ENCODE measurements at places on chromosomes 16 and 17. TPM values are rescaled to one million over a fixed set of nuclear protein-coding genes. Genes with fewer than 3 reads are reported as not detected.

OGFOD3 gene
- 29.1 TPM for total RNA-seq

C16orf92 gene
- not detected for total RNA-seq

CNGB1 gene
- total RNA-seq: not detected

SLFN14 gene
- total RNA-seq: not detected

HOXB4 gene
- total RNA-seq: 1.4 TPM

CDIP1 gene
- 33.2 TPM for total RNA-seq

DNAH9 gene
- total RNA-seq: not detected

CHST6 gene
- total RNA-seq: not detected

AXIN2 gene
- total RNA-seq: 13.4 TPM

EPX gene
- not detected for total RNA-seq

DNA sequence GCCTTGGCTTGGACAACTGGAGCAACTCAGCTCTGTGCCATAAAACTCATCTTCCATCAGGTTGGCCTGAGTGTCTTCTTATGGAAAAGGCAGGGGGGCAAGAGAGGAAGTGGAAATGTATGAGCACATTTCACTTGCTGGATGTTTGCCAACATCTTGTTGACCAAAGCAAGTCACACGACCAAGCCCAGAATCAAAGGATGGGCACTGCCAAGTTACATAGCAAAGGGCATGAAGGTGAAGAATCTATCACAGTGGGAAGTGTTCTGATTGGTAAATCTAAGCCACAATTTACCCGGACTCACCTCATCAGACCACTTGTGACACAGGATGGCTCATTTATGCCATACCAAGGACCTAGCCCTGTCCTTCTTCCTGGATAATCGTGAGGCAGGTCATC, 310.5 kb upstream of the IRX5 start:
- DNase-seq: no peak

DNA sequence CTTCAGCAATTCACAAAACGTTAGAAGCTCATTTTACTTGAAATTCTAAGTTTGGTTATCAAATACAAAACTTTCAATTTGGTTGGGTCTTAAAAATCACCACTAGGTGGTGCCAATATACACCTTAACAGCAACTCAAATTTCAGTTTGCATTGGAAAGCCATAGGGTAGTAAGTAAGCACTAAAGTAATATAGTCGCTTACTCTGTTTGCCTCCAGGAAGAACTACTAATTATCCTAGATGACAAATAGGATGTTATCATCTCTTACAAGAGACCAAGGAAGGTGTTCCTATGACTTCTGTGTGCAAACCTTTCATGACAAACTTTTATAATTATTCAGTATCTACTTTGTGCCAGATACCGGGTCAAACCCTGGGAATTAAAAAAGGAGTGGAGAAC, 93.3 kb downstream of the MYO1D start:
- no peak for DNase-seq

DNA sequence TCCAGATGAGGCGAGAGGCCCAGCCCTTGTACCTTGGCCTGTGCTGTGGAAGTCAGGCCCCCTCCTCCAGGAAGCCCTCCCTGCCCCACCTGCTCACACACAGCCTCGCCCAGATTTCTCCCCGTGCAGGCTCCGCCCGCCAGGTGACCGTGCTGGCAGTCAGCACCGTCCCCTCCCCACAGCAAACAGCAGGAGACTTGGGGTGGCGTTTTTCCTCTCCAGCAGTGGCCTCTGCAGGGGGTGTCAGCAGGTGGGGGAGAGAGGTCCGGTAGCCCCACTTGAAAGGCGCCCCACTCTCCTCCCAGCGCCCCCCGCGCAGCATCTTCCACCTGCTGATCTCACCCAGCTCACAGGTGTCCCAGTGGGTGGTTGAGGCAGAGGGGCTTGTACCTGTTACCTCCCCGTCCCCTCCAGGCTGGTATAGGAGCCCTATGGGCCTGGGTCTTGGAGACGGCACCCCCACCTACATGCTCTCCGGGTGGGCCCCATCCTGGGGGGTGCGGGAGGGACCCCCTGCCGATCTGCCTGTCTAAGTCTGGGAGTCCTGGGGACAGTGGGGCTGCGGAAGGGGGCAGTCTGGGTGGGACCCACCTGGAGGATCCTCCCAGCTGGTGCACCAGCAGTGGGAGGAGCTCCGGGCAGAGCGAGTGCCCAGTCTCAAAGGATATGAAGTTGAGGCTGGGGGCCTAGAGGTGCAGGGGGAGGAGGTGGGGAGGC, 4.2 kb upstream of the C1QTNF8 start:
- DNase-seq: no peak

GRCh38 chr16:48385253-48386150, at the start of gene SIAH1:
TSS of gene SIAH1 (minus strand) at chr16:48385413. CDS start at chr16:48362428, 22,985 bp downstream.
- peak; percentile 86 for DNase-seq

DNA sequence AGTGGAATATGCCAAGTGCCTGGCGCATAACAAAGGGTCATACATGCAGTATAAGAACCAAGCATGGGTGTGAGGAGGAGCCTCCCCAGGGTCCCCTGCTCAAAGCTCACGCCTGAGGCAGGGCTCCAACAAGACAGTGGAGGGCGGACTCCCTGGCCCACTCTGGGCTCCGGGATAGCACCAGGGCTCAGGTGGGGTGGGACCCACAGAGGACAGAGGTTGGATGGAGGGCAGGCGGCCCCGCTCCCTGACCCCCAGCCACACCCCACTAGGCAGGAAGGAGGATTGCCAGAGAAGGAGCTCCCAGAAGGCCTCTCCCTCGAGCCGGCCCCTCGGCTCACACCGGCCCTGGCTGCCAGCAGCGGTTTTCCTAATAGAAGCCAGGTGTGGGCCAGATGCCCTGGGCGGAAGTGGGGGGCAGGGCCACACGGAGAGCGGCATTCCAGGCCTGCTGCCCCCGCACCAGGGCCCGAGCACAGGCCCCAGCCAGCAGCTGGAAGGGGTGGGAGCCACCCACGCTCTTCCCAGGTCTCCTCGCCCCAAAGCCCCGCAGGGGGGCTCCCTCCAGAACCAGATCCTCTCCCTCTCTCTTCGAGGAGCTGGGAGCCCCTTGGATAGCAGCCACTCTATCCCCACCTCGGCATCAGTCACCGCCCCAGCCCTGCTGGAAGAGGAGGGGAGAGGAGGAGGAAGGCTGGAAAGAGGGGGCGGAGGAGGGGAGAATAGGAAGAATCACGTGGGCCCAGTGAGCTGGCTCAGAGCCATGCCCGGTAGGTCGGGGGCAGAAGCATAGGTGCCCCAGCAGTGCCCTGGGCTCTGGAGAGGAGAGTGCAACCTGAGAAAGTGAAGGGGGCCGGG, 21.0 kb downstream of the VASN start:
- DNase-seq: no peak

- no peak for DNase-seq
These were observed 1.4 kb downstream of the MEIOB start for GRCh38 chr16:1870365-1871082.

DNA sequence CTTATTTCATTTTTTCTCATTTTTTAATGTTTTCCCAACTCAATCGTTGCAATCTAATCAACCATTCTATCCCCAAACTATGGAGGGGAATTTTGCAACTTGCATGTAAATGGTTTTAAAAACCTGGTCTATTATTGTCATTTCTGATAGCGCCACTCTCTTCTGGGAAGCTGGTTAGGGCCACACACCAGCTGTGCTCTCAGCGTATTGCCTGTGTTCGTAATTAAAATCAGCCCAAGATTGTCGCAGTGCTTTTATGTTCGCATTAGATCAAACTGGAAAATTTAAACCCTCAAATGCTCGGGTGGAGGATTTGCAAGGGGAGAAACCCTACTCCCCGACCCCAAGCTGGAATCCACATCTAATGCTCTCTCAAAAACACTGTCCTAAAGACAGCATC, 123.5 kb upstream of the CACNG5 start:
- DNase-seq: no peak

- DNase-seq: no peak
These were observed 13.3 kb upstream of the CNEP1R1 start for GRCh38 chr16:50011707-50012106.

GRCh38 chr17:30599428-30600059, 122.3 kb downstream of the GOSR1 start:
- no peak for DNase-seq

GRCh38 chr17:76492123-76492988, 8.9 kb downstream of the RHBDF2 start:
- DNase-seq: no peak

DNA sequence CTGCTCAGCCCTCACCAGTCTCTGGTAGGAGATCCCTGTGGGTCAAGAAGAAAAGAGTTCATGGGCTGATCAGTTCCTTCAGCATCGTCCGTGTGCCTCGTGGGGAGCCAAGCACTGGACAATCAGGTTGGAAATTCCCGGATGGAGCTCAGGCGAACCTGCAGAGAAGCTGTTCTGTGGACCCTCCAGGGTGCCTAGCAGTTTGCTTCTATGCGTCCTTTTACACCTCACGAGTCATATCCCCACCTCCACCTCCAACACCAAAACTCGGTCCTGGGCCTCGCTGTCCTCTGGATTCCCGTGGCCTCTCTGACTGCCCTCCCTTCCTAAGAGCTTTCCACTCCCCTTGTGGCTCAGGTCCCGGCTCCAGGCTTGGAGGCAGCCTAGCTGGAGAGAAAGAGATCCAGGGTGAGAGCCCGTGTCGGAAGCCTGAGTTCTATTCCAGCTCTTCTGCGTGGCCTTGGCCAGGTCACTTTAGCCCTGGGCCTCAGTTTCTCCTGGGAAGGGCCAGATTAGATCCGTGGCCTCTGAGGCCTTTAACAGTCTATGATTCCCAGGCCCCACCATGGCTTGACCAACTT, 26.2 kb upstream of the PIK3R6 start:
- no peak for DNase-seq

GRCh38 chr16:68078701-68079375, 6.3 kb upstream of the NFATC3 start:
- DNase-seq: no peak

DNA sequence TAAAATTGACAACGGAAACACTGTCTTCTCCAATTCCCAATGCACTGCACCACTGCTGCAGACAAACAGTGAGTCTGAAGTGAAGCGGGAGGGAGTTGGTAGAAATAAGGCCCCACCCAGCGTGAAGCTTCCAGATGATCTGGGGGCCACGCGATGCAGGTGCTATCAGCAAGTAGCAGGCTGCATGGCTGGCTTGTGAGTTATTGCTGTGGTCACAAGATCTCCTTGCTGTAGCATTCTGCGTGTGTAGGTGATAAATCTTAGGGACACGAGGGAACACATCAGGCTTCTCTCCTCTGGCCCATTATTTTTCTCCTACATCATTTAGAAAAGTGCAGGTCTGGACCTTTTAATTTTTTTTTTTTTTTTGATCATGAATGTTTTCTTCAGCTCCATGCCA, 407.6 kb downstream of the TMEM114 start:
- DNase-seq: no peak

DNA sequence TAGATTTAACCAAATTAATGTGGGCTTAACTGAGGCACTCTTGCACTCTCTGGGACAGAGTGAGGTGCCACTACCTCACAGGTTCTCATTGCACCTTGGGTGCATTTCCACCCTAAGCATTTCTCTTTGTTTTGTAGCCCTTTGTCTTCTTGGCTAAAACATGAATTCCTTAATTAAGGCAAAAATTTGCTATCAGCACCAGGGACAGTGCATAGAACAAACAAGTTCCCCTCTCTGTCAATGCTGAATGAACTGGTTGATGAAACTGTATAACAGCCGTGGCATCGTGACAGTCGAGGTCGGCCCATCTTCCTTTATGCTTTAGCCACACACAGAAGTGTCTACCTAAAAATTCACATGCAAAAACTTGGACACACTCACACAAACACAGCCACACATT, 74.8 kb downstream of the HS3ST2 start:
- no peak for DNase-seq

- DNase-seq: no peak
These were observed 1093.3 kb upstream of the CDH8 start for GRCh38 chr16:63129411-63130125.

DNA sequence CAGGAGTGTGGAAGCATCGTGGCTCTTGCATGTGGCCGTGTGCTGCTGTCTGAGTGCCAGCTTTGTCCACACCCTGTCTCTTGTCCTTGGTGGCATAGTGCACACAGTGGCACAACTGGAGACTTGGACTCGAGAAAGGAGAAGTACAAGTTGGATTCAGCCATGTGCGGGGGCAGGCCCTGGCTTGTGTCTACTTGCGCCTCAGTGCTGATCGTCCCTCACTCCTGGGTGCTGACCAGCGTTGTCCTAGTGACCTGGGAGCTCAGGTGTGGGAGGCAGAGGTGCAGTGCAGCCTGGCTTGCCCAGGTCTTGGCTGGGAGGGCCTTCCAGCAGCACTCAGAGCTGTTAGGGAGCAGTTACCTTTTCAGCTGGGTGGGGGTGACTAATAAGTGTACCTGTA, 20.6 kb downstream of the MPRIP start:
- no peak for DNase-seq

DNA sequence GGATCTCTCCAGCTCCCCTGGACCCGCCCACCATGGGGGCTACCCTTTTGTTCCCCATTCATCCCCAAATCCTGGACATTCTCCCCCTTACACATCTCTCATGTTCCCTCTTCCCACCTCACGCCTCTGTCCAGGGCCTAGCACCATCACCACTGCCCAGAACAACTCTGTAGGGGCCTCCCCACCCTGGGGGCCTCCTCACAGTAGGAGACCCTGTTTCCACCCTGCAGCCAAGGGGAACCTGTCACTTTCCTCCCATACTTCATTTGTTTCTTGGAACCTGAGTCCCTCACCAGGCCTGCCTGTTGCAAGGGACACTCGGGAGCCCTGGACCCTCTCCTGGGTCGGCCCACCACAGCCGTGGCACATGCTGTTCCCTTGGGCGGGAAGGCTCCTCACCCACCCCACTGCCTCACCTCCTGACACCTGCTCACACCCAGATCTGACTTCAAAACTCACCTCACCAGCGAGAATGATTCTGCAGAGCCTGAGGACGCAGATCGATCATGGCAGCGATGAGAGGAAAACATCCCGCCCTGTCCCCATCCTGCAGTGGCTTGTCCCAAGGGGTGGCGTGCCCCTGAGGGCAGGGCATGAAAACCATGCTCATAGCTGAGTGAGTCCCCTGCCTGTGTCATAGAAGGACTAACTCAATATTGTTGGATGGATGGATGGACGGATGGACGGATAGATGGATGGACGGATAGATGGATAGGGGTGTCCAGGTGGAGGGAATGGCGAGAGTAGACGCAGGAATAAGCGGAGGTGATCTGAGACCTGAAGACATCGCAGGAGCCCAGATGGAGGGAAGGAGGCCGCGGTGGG, 6.8 kb upstream of the RASD1 start:
- no peak for DNase-seq

GRCh38 chr16:81850197-81850944, 71.3 kb downstream of the PLCG2 start:
- no peak for DNase-seq

DNA sequence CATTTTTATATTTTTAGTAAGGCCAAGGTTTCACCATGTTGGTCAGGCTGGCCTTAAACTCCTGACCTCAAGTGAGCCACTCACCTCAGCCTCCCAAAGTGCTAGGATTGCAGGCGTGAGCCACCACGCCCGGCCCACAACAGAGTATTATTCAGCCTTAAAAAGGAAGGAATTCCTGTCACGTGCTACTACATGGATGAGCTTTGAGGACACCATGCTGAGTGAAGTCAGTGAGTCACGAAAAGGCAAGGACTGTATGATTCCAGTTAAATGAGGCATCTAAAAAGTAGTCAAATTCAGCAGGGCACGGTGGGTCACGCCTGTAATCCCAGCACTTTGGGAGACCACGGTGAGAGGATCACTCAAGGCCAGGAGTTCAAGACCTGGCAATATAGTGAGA, 9.7 kb downstream of the CSF3 start:
- no peak for DNase-seq

All from activated T-cell treated with anti-CD3 and anti-CD28 coated beads, Interleukin-2, amount 50 U/mL, for 4 hours (primary cell).